Glomerular endothelial cell (primary cell): ENCODE measurements at places on chromosomes 7 and 10. TPM values are rescaled to one million over a fixed set of nuclear protein-coding genes. Genes with fewer than 3 reads are reported as not detected.

DNA sequence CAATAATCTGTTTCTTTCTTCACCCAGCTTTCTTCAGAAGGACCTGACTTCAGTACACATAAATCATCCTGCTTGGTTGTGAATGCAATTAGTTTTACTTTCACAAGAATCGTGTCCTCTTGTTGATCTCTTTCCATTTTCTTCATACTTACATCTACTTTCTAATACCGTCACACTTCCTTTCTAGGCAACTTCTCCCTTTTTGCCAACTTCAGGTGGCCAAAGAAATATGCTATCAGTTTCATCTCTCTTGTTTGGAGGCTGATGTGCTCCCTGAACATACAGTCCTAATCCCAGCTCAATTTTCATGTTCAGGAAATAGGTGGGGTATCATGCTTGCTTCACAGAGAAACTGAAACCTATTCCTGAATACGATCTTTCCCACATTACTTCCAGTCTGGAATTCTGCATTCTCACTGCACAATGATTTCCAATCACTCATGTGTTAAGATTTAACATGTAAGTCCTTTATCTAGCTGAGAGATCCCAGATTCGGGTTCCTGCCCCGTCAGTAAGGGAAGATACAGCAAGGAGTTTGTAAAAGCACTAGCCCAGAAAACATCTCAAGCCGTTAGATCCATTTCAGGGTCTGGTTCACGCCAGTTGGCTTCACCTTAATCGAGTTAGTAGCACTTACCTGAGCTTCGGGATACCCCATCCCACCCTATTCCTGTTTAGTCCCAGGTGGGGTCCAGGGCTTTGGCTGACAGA is 994 bp downstream of the SLC25A28 start:
- no peak for DNase-seq

GRCh38 chr10:97771913-97772823 is at the start of gene SFRP5:
Gene SFRP5 (minus strand): TSS chr10:97771999. CDS start chr10:97771833, 166 bp downstream.
- no peak for DNase-seq

DNA sequence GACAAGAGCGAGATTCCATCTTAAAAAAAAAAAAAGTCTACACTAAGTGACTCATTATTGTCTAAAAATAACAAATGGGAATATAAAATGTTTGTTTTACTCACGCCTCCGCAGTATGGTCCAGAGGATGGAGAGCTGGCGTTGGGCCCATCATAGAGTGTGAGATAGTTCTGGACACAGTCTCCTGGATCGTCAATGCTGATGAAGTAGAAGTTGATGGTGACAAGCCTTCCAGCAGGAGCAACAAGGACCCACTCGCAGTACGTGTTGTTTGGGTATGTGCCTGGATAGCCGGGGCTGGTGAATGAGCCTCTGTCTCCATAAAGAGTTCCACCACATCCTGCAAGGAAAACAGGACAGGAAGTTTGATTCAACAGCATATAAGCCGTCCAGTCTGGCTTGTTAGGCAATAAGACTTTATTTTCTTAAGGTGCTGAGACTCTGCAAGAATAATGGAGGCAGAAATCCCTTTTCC is 11.5 kb upstream of the RSU1 start:
- peak; percentile 68 for DNase-seq

DNA sequence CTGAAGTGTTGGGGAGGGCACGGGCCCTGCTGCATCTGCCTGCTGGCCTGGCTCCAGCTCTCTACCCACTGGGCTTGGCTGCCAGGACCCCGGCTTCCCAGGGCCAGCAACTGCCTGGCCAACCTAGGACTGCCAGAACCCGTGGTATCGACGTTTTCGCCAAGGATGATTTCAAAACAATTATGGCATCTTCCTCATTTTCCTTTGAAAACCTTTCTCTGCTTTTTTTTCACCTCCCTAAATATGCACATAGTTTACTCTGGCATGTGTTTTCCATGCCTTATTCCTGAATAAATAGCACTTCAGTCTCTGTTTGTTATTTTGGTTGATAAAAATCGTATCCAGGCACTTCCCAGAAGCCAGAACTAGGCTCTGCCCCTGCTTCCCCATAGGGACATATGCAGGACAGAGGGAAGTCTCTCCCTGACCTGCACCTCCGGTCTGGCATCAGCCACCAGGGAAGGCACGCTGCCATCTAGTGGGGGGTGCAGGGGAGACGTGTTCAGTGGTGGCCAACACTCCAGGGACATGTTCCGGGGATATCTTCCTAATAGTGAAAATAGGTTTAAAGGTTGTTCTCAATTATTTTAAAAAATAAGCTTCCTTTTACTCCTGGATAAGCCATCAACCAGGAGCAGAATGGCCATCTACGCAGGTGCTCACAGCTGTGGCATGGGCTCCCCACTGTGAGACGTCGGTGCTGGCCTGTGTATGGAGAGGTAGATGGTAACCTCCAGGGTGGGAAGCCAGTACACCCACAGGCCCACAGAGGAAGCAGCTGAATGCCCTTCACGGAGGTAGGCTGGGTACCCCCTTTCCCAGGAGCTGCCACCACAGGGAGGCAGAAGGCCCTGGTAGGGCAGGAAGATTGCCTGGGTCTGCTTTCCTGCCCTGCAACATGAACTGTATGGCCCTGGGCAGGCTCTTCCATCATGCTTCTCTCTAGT is 30.7 kb upstream of the ANTXRL start:
- DNase-seq = no peak

Gene SPDYE6
- total RNA-seq = not detected in 2 replicates

Gene AOAH
- 0.64 TPM in 1 of 2 replicates, not detected in the other for total RNA-seq

GRCh38 chr10:122093076-122093475 is 104.1 kb downstream of the TACC2 start:
- no peak for DNase-seq

Gene UNCX
- total RNA-seq = not detected in 2 replicates

- no peak for DNase-seq
These were observed 53.1 kb downstream of the PRF1 start for GRCh38 chr10:70549351-70549961.

GRCh38 chr10:8921568-8921967 is 867.1 kb downstream of the GATA3 start:
- no peak for DNase-seq

DNA sequence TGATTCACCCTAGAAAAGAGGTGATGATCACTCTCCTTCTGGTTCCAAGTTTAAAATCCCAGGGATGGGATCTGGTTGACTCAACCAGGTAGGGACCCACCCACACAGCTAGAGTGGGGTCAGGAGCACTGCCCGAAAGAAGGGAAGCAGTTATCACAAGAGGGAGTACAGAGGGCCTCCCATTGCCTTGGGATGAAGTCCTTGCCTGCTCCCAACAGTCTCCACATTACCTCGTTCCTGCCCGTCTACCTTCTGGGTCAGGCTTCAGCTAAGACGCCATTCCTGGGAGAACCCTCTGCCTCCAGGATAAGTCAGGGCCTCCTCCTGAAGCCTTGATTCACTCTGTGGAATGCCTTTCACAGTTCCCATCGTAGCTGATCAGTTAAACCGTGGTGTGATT is 23.8 kb downstream of the ZMIZ2 start:
- no peak for DNase-seq

- peak; percentile 42 for DNase-seq
These were observed 52.5 kb upstream of the NFKB2 start for GRCh38 chr10:102342958-102343357.
